ENCODE measurements at places on chromosomes 7 and 10.
A peak's percentile ranks its signal among the peaks of the same experiment; 100 is the strongest.

DNA sequence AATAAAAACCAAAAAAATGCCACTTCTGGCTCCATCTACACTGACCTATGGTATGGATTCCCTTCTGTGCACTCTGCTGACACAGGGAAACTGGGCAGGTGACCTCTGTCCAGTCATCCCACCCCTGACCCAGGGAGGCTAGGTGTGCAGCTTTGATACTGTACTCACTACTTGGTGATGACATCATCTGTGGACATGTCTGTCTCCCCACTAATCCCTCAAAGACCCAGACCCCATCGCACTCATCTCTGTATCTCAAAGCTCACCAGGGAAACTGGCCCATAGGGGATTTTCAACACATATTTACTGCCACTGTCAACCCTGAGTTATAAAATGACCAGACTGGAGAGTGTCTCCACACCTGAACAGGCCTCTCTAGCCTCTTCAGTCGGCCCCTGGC is 10.6 kb downstream of the SGMS1 start:
- no peak for DNase-seq

DNA sequence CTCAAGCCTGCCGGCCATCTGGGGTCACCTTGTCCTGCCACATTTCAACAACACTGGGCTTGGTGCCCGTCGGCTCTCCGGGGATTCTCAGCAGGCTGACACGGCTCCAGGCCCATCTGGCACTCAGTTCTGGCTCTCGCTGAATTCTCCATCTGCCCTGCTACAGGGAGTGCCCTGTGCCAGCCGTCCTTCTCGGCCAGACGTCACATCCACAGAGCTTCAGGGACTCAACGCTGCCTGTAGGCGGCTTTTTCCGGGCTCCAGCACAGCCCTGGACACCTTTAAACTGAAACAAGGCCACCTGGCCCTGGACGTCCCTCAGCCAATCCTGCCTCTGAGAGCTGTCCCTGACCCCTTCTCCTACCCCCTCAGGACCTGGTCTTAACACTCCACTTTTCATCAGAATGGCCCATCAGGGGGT is 43.0 kb downstream of the TMEM130 start:
- no peak for DNase-seq

DNA sequence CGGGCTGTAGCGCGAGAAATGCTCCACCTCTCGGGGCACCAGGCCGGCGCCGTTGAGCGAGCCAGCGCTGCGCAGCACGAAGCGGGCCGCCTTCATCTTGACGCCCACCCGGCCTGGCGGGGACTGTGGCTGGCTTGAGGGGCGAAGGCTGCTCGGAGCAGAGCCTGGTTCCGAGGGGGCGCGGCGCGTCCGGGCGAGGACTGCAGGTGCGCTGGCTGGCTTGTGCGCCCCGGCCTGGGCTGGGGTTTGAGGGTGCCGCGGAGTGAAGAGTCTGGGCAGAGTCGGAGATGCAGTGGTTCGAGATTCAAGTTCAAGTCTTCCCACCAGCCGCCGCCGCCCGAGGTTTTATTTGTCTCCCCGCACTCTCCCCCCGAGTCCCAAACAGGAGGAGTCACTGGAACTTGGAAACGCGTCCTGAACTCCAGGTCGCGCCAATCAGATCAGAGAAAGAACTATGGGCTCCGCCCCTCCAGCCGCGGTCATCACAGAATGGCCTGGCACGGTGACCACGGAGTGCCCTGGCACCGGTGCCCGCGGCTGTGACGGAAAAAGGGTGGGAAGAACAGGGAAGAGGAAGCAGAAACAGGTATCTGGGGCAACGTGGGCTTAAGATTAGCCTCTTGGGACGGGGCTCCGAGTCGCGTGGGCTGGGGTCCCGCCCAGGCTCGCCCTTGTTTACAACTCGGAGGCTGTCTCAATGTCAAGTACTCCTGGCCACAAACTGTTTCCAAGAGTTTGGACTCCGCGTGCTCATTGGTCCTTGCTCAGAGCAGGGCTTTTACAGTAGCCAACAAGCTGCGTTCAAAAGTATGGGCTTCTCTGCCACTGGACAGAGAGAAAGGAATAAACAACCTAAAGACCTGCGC is at the start of gene PDK4:
PDK4 (minus strand) TSS at position 319 of the 866 bp plus-strand sequence; CDS start at position 96, 223 bp downstream.
- DNase-seq: peak; percentile 83

DNA sequence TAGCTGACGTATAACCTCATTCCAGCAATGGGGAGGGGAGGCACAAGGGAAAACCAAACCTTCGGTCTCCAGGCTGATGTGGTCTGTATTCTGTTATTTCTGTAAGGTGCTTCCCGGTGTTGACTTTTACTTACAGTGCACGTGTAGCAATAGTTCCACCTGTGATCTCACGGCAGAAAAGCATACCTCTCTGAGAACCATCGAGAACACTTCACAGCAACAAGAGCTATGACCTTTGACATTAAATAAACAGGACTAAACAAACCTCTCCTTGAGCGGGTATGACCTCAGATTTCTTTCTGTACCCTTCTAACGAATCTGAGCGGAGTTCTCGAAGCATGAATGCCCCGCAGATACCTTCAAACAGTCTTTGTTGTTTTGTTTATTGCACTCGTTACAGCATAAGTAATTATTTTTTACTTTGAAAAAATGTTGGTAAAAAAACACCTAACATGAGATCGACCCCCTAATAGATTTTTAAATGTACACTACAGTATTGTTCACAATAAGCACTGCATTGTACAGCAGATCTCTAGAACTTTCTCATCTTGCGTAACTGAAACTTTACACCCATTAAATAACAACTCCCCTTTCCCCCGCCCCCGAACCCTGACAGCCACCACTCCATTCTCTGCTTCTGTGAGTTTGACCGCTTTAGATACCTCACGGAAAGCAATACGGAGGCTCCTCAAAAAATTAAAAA is 282.3 kb downstream of the GATA3 start:
- DNase-seq: no peak

- no peak for DNase-seq
Observed at GRCh38 chr10:16856092-16856491, 38.9 kb upstream of the RSU1 start.

DNA sequence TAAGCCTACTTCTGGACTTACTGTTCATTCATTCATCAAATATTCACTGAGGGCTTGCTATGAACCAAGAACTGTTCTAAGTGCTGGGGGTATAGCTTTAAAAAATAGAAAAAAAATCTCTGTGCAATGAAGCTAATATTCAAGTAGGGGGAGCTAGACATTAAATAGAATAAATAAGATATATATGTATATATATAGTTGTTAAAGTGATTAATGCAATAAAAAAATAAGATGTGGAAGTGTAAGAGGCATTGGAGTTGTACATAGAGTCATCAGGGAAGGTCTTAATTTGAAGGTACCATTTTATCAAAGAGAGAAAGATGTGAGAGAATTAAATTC is 181.2 kb upstream of the AGR3 start:
- DNase-seq: peak; percentile 32

GRCh38 chr10:21369697-21370096 is 155.8 kb downstream of the SKIDA1 start:
- no peak for DNase-seq

- no peak for DNase-seq
Observed at GRCh38 chr7:102396710-102397019, 502 bp downstream of the PRKRIP1 start.

- no peak for DNase-seq
Observed at GRCh38 chr7:80910228-80910627, 8.6 kb downstream of the SEMA3C start.

- no peak for DNase-seq
Observed at GRCh38 chr10:71659111-71659634, 60.4 kb downstream of the C10orf105 start.

DNA sequence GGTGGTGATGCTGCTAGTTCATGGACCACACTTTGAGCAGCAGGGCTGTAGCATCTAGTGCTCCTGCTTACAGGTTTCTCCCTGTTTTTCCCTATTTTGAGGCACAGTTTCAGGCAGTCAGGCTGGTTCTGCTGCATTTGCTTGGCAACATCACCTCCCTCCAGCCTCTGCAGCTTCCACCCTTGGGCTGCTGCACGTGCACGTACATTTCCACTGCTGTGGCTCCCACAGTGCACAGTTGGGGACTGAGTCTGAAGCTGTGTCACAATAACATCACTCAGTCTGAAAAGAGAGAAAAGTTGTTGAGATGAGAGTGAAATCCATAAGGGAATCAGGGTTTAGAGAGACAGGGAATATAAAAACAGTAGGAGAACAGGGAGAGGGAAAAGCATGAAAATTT is 230.7 kb upstream of the FZD1 start:
- no peak for DNase-seq

- DNase-seq: no peak
Observed at GRCh38 chr7:51081270-51081890, 235.2 kb downstream of the COBL start.

GRCh38 chr10:96502561-96503282 is 11.0 kb downstream of the TLL2 start:
- DNase-seq: no peak

DNA sequence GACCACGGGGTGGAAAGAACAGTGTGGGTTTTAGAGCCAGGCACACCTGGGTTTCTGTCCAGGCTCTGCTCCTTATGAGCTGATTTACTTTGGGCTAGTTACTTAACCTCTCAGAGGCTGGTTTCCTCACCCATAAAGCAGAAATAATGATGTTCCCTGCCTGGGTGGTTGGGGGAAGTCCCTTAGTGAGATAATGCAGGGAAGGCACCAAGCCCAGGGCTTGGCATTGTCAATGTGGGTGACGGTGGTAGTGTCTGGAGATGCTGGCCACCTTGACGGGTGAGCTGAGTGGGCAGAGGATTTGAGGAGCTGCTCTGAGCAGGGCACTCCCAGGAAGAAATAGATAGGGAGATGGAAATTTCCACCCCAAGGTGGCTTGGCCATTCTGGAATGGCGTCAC is 65.2 kb downstream of the SH2D4B start:
- DNase-seq: peak; percentile 65

DNA sequence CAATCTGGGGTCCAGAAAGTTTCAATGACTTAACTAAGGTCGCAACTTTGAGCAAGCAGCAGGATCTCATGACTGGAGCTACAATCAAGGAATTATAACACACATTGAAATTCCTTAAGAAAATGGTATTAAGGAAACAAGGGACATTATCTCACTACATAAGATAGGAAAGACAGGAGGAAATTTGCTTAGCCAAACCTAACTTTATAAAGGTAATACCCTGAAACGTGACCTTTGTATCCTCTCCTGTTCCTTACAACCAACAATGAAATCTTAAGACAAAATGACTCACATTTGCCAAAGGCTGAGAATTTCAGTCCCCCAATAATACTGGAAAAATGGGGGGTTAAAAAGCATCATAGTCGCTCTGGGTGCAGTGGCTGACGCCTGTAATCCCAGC is 218.9 kb upstream of the LYZL1 start:
- DNase-seq: no peak

DNA sequence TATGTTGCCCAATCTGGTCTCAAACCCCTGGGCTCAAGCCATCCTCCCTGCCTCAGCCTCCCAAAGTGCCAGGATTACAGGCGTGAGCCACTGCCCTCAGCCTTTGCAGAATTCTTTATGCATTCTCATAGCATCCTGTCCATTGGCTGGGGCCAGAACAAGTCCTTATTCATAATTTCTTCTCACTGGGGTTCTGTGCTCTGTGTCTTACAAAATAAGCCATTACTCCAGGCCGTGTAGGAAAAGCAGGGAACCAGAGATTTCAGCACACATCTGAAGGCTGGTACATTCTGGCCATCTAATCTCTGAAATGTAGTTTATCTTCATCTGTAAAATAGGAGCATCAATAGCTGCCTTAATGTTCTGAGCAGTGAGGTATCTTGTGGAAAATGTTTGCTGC is 10.3 kb upstream of the OCM start:
- no peak for DNase-seq

GRCh38 chr10:71476228-71477011 is 79.7 kb downstream of the CDH23 start:
- DNase-seq: peak; percentile 29

DNA sequence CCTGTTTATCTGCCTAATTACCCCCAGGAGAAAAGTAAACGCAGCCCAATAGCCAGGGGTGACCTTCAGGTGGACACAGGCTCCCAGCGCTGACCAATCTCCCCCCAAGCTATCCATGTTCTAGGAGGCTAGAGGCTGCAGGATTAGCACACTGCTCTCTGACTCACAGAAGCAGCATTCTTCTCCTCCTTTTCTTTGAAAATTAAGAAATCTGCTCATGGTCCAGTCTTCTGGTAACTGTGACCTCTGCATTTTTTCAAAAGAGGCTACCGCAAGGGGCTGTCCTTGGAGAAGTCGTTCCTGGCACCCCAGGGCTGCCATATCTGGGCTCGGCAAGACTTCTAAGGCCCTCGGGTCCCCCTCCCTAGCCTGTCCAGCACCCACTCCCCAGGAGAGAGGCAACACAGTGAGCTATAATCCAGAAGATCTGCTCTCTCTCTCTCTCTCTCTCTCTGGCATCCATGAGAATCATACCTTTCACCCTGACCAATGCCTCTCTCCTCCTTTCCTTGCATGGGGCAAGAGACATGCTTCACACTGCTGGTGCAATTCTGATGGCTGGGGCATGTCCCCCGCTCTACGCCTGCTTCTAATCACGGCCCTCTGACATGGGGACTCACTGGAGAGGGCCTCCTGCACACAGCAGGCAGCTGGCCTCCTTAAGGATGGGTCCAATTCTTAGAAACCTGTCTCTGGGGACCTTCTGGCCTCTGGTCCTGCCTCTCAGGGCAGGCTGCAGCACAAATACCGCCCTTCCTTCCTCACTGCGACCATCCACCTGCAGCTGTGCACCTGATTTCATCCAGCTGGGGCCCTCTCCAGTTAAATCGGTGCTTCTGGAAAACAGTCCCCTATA is 27.3 kb downstream of the ANXA11 start:
- DNase-seq: no peak

DNA sequence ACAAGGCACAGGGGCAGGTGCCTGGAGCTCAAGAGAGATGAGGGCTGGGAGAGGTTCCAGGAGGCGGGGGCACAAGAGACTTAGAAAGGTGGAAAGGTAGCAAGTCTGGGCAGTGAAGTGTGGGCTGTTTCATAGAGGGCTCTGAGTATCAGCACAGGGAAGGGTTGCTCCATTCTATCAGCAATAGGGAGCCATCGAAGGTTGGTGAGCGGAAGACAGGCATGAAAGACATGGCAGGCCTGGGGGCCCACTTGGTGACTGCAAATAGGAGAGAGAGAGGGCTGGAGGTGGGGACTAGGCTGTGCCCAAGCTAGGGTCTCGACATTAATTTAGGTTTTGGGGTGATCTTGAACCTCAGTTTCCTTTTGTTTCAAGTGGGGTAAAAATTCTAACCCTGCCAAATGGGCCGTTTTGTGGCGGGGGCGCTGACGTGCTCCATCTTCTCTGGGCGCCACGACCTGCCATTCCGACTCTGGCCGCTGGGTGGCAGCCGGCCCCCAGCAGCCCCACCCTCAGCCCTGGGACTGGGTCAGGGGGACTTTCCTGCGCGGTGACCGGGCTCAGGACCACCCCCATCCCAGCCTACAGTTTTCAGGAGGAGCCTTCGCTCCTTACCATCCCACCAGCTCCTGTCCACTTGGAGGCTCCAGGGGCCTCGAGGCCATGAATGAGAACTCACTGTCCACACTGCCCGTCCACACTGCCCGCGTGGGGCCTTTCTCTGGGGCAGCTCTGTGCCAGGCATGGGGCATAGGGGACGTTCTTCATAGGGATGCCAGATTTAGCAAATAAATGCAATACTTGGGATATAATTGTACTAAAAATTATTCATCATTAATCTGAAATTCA is 37.2 kb upstream of the PCBD1 start:
- DNase-seq: peak; percentile 64

- peak; percentile 71 for DNase-seq
Observed at GRCh38 chr10:84296091-84296981, 32.1 kb upstream of the CCSER2 start.

Data from suppressor macrophage treated with lipopolysaccharide for 1 hour (primary cell).